ENCODE measurements at places on chromosomes 13 and 19.

GRCh38 chr13:94632226-94632980, 30.7 kb downstream of the GPR180 start:
- H3K36me3 ChIP-seq, result no peaks in the 10 kb centered on the region
- no peak overlapping the region for H3K27ac ChIP-seq
- DNase-seq, result no peak
- no peak overlapping the region for H3K4me3 ChIP-seq
- H3K27me3 ChIP-seq, result no peaks in the 10 kb centered on the region

GRCh38 chr19:8438236-8438635, 6.5 kb upstream of the HNRNPM start:
- DNase-seq, result no peak
- no peaks in the 10 kb centered on the region for H3K36me3 ChIP-seq
- H3K4me3 ChIP-seq, result no peak overlapping the region
- H3K27me3 ChIP-seq, result no peaks in the 10 kb centered on the region
- H3K27ac ChIP-seq, result no peak overlapping the region
- H3K4me1 ChIP-seq, result no peaks in the 10 kb centered on the region

- no peak for DNase-seq
- H3K4me1 ChIP-seq, result peaks cover 60% of the 10 kb centered on the region
- no peak overlapping the region for H3K4me3 ChIP-seq
- H3K36me3 ChIP-seq, result peaks cover 4% of the 10 kb centered on the region
Measured at GRCh38 chr19:5956728-5957127, 21.2 kb downstream of the RANBP3 start.

DNA sequence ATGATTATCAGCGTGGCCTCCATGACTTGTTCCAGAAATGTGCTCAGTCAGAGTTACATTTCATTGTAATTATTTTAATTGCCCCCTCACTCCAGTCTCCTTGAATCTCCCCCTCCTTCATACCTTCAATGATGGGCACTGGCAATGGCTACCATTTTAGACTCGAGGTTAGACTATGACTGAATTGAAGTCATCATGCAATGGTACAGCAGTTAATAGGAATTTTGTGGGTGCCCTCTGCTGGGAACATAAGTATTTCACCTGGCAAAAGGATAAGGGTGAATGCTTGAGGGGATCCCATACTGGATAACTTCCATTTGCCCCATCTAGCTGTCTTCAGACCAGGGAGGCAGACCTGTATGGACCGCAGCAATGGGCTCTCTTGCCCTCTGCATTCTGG, 32.2 kb upstream of the USP12 start:
- DNase-seq, result no peak
- H3K27me3 ChIP-seq, result no peaks in the 10 kb centered on the region
- H3K27ac ChIP-seq, result no peak overlapping the region
- H3K36me3 ChIP-seq, result no peaks in the 10 kb centered on the region
- H3K4me1 ChIP-seq, result no peaks in the 10 kb centered on the region
- no peak overlapping the region for H3K4me3 ChIP-seq

DNA sequence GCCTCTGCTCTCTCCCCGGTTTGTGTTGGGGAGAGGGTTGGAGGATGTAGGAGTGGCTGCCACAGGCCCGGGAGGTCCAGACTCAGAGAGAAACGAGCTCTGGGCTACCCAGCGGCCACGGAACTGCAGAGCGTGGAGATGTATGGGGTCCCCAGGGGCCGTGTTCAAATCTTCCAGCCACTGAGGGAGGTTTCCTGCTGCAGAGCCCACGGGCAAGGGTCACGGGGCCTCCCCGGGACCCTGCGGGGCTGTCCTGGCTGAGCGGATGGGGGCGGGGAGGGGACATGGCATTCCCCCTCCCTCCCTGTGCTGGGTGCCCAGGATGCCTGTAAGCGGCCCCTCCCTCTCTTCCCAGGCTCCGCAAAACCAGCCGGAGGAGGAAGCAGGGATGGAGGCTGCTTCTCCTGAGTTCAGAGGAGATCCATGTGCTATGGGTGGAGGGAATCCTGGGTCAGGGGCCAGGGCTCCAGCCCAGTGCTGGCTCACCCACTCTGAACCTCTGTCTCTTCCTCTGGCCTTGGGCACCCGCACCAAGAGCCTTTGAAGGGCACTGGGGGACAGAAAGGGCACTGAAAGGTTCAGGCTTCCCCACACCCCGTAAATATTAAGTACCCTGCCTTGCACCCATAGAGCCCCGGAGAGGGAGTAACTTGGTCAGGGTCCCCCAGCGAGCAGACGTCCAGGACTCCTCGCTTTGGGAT, 22.6 kb downstream of the SMIM24 start:
- H3K4me3 ChIP-seq, result no peak overlapping the region

DNA sequence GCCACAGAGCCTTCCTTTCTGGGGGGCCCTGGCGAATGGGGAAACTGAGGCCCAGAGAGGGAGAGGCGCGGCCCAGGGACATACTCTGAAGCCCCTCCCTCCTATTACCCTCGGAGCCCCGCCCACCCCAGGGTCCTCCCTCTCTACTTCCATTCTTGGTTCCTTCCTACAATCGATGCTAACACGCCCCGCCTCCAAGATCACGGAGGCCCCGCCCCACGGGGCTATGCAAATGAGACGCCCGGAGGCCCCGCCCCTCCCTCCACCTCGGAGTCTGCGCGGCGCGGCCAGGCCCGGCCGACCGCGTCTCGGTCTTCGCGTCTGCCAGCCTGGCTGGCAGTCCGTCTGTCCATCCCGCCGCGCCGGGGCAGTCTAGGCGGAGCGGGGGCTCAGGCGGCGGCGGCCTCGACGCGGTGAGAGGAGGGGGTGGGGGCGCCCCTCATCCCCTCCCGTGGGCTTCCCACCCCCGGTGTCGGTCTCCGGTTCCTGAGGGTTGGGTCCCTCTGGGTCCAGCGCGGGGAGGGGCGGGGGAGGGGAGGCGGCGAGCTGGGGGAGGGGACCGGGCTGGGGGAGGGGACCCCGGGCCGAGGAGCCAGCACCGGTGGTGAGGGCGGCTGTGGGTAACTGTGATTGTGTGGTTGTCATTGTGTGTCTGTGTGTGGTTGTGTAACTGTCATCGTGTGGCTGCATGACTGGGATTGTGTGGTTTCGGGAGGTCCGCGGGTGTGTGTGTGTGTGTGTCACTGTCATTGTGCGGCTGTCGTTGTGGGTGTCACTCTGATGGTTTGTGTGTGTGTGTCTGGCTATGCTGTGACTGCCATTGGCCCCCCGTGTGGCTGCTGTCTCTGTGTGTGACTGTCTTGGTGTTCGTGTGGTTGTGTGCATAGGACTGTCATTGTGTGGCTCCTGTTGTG, at the start of gene PLPPR2:
PLPPR2 (plus strand) TSS at position 273 of the 914 bp plus-strand sequence. CDS start 2,242 bp downstream, outside the sequence.
- H3K27ac ChIP-seq, result peak within 1 kb of the TSS; percentile 42
- peak within 1 kb of the TSS; percentile 64 for H3K4me3 ChIP-seq
- H3K36me3 ChIP-seq, result peaks cover 26% of the 10 kb centered on the region

DNA sequence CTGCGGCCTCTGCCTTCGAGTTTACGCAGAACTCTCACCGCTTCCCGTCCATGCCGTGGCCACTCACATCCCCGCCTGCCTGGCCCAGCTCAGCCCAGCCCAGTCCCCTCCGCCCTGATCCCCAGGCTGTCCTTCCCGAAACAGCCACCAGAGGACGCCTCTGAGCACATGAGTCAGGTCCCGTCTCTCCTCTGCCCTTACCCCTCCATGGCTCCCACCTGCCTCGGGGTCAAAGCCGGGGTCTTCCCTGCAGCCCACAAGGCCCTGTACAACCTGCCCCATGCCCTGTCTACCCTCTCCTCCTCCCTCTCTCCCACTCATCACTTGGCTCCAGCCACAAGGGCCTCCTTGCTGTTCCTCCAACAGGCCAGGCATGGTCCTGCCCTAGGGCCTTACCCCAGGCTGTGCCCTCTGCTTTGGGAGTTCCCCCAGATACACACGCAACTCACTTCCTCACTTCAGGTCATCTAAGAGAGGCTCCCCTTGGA, 8.1 kb upstream of the SEMA6B start:
- no peaks in the 10 kb centered on the region for H3K36me3 ChIP-seq
- peak; percentile 80 for DNase-seq
- peaks cover 4% of the 10 kb centered on the region for H3K4me1 ChIP-seq
- H3K27ac ChIP-seq, result no peak overlapping the region
- H3K4me3 ChIP-seq, result no peak overlapping the region

DNA sequence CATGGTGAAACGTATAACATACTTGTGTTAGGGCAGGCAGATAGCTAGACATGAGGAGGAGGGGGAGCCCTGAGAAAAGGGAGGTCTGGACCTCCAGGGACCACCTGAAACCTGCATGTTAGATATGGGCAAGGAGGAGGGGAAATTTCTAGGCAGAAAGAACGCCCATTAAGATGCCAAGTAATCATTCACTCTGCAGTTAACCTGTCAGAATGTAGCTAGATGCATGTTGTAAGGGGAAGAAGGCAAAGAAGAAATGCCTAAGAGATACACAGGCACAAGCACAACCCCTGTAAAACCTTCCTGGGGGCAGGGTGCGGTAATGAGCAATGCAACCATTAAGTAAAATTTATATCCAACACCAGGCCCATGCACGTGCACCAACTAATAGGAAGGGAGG, 1055.3 kb upstream of the SPRY2 start:
- no peak overlapping the region for H3K27ac ChIP-seq
- no peaks in the 10 kb centered on the region for H3K27me3 ChIP-seq
- no peaks in the 10 kb centered on the region for H3K4me1 ChIP-seq
- no peak overlapping the region for H3K4me3 ChIP-seq
- no peaks in the 10 kb centered on the region for H3K36me3 ChIP-seq

GRCh38 chr19:13036366-13036976, 41.2 kb downstream of the NFIX start:
- peak overlapping the region; percentile 25 for H3K4me3 ChIP-seq
- peaks cover 98% of the 10 kb centered on the region for H3K4me1 ChIP-seq
- no peaks in the 10 kb centered on the region for H3K36me3 ChIP-seq
- no peaks in the 10 kb centered on the region for H3K27me3 ChIP-seq

DNA sequence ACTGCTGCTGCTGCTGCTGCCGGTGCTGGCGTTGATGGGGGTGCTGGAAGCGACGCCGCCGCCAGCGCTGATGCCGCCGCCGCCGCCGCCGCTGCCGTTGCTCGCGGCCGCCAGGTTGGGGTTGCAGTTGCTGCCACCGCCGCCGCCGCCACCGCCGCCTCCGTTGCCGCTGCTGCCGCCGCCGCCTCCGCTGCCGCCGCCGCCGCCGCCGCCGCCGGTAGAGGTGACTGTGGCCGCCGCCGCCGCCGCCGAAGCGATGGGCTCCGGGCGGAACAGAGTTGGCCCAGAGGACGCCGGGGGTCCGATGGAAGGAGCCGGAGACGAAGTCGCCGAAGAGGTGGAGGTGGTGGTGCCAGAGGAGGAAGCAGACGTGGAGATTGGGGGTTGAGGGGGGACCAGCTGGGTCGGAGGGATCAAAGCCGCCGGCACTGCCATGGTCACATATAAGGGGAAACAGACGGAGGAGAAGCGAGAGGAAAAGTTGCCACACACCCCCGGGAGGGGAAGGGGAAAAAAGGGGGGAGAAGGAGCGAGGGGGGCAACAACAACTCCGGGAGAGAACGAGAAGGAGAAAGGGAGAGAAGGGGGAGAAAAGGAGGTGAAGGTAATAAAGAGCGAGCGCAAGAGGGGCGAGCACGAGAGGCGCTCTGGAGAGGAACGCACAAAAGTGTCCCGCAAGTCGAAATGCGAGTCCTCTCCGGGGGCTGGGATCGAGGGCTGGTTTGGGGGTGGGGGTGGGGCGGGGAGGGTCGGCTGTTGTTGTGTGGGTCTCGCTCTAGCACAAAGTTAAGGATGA, 471 bp downstream of the DACH1 start:
- H3K27me3 ChIP-seq, result no peaks in the 10 kb centered on the region
- peak overlapping the region; percentile 72 for H3K4me3 ChIP-seq
- no peaks in the 10 kb centered on the region for H3K36me3 ChIP-seq
- no peaks in the 10 kb centered on the region for H3K4me1 ChIP-seq

- H3K27me3 ChIP-seq, result no peaks in the 10 kb centered on the region
- H3K4me1 ChIP-seq, result no peaks in the 10 kb centered on the region
- no peak overlapping the region for H3K4me3 ChIP-seq
- no peaks in the 10 kb centered on the region for H3K36me3 ChIP-seq
Measured at GRCh38 chr13:35886332-35887114, 244.7 kb downstream of the DCLK1 start.

DNA sequence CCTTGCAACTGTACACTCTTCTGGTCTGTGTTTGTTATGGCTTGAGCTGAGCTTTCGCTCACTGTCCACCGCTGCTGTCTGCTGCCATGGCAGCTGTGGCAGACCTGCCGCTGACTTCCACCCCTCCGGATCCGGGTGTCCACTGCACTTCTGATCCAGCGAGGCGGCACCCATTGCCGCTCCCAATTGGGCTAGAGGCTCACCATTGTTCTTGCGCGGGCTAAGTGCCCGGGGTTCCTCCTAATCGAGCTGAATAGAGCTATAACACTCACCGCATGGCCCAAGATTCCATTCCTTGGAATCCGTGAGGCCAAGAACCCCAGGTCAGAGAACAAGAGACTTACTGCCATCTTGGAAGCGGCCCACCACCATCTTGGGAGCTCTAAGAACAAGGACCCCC, 2.2 kb upstream of the PSMC4 start:
- H3K27me3 ChIP-seq, result no peaks in the 10 kb centered on the region
- peaks cover 3% of the 10 kb centered on the region for H3K36me3 ChIP-seq
- H3K4me3 ChIP-seq, result no peak overlapping the region
- peak overlapping the region; percentile 94 for H3K27ac ChIP-seq
- peaks cover 17% of the 10 kb centered on the region for H3K4me1 ChIP-seq

- DNase-seq, result no peak
- peaks cover 6% of the 10 kb centered on the region for H3K4me1 ChIP-seq
- H3K36me3 ChIP-seq, result no peaks in the 10 kb centered on the region
Measured at GRCh38 chr13:66618702-66619101, 611.4 kb downstream of the PCDH9 start.

DNA sequence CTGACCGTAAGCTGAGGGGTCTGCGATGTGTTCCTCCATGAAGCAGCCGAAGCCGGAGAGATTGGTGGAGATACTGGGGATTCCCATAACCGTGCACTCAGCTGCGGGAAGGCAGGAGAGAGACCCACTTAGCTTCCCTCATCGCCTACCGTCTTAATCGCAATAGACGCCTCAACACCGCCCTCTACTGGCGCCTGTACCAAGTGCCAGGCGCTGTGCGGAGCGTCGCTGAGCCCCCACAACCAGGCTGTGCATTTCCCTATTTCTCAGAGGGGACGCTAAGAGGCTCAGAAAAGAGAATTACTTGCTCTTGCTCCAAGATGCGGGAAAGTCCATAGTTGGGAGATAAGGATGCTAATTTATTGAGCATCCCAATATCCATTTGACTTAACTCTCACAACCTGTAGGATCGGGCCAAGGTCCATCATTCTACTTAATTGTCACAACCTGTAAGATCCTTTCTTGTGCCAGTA, 5.8 kb downstream of the FTL start:
- no peak overlapping the region for H3K4me3 ChIP-seq
- H3K36me3 ChIP-seq, result peaks cover 80% of the 10 kb centered on the region
- DNase-seq, result peak; percentile 82
- H3K4me1 ChIP-seq, result peaks cover 27% of the 10 kb centered on the region
- peak overlapping the region; percentile 43 for H3K27ac ChIP-seq
